ENCODE measurements at places on chromosomes 2 and 18.

GRCh38 chr2:98514879-98515249, 70.2 kb downstream of the INPP4A start:
- DNase-seq, result no peak

GRCh38 chr18:64379662-64380061, 230.8 kb upstream of the LINC00305 start:
- no peak for DNase-seq

DNA sequence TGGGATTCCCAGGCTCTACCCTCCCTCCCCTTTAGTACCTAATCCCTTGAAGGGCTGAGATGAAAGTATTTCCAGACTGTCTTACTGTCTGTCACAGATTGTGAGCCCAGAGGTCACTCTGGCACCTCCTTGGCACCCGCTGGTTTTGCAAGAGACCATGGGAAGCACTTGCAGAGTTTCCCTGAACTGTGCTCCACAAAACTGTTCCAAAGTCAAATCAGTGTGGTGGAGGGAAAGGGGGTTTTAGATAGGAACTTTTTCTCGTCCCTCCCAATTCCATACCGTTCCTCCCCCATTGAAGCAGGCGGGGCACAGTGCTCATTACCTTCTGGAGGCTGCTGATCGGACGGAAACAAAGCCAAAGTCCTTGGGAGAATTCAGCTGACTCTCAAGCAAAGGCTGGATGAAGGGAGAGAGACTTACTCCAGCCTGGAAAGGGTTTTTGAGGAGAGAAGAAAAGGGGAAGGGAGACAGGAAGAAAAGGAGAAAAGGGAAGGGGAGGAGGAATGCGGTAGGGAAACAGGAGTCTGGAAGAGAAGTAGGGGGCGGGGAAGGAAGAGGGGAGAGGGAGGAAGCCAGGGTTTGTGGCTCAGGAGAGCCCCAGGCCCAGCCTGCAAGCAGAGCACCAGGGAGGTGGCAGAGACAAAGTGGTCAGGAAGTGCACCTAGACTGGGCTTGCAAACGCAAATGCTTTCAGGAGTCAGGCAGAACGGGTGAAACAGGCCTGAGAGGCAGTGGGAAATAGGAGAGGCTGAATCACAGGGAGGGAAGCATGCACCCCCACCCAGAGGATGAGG, 88.4 kb upstream of the SP3 start:
- DNase-seq, result no peak

DNA sequence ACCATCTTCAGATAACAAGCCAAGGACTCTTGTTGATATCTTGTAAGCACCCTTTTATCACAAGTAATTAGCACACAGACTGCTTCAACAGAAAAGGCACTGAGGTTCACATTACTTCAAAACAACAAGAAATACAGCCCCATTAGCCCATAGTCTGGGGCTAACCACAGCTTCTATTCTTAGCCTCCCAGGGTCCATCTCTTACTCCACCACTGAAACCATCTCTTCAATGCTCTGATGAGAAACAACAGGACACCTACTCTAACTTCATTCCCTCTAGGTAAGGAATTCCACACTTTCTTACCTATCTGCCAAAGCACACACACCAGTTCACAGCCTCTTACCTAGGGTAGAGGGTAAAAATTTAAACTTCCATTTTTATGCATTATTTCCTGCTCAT, 26.4 kb upstream of the CYTIP start:
- no peak for DNase-seq

DNA sequence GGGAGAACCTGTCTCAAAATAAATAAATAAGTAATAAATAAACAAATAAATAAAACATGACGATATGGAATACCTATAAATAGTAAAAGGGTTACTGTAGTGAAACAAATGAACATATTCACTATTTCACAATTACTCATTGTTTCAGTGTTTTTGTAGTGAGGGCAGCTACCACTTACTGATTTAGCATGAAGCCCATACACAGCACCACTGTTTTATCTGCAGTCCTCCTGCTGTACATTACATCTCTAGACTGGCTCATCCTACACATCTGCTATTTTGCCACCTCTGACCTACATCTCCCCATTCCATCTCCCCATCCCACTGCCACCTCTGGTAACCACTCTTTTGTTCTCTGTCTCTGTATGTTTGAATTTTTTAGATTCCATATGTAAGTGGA, 332.7 kb upstream of the SMIM21 start:
- no peak for DNase-seq

GRCh38 chr2:66481100-66481549, 46.2 kb downstream of the MEIS1 start:
- peak; percentile 45 for DNase-seq

- no peak for DNase-seq
These were observed 29.6 kb downstream of the TCF7L1 start for GRCh38 chr2:85162746-85163301.

DNA sequence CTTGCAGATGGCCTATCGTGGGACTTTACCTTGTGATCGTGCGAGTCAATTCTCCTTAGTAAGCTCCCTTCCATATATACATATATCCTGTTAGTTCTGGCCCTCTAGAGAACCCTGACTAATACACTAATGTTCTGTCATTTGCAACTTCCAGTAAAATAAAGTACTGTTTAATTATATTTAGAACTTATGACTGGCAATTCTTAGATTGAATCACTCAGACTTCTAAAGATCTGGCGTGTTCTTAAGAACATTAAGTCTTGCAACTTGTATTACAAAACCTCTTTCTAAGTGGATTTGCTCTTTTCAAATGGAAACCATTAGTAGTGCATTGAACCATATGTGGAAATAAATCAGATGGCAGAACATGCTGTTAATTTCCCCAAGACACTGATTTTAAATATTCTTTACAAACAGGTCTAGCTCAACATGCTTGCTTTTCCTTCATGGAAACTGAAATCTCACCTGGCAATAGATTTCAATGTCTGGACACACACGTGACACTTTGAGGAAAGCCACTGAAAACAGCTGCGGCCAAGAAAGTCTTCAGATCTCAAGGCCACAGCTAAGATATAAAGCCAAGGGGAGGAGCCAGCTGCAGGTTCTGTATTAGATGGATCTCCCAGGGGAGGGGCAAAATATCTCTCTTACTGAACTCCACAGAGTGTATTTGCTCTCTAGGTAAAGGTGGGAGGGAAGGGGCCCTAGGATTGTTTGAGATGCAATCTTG, 50.6 kb downstream of the PMAIP1 start:
- DNase-seq, result no peak

- no peak for DNase-seq
These were observed 182.7 kb upstream of the PARD3B start for GRCh38 chr2:204362581-204362980.

GRCh38 chr18:39862341-39862740, 2092.7 kb upstream of the PIK3C3 start:
- no peak for DNase-seq

- DNase-seq, result no peak
These were observed 34.0 kb downstream of the LOXHD1 start for GRCh38 chr18:46622999-46623398.

DNA sequence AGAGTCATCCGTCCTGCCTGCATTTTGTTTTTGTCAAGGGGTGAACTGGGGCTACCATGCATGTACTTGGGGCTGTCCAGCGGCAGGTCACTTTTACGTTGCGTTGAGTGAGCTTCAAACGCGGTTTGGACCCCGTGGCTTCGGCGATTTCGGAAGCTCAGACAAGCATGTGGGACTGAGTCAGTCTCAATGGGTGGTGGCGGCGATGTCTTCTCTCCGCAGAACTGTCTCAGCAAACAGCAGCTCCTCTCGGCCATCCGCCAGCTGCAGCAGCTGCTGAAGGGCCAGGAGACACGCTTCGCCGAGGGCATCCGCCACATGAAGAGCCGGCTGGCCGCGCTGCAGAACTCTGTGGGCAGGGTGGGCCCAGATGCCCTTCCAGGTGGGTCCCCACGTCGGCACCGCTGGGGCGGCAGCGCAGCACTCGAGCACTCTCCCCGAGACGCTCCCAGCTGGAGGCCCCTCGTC, 21.3 kb downstream of the FBLN7 start:
- no peak for DNase-seq

DNA sequence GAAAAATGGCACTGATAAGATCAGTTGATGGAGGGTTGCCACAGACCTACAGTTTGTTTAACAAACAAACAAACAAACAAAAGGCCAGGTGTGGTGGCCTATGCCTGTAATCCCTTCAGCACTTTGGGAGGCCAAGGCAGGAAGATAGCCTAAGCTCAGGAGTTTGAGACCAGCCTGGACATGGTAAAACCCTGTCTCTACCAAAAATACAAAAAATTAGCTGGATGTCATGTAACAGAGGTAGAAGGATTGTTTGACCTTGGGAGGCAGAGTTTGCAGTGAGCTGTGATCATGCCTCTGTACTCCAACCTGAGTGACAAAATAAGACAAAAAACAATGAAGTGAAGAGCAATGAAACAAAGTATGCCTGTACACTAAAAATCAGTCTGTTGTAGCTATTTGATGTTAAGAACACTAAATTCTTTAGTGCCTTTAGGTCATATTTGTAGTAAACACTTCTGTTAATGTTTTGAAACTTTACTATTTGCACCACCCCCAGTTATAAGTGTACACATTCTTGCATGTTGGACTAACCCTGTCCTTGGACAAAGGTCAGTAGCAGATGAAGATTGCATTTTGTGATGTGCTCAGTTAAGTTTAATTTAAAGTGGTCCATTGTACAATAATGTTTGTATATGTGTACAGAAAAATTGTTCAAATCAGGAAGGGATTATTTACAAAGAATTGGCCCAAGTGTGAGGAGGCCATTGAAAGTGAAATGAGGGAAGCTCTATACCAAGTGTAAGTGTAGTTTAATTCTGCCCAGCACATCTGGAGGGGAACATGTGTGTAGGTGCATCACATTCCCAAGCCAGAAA, 73.9 kb downstream of the KYNU start:
- no peak for DNase-seq

DNA sequence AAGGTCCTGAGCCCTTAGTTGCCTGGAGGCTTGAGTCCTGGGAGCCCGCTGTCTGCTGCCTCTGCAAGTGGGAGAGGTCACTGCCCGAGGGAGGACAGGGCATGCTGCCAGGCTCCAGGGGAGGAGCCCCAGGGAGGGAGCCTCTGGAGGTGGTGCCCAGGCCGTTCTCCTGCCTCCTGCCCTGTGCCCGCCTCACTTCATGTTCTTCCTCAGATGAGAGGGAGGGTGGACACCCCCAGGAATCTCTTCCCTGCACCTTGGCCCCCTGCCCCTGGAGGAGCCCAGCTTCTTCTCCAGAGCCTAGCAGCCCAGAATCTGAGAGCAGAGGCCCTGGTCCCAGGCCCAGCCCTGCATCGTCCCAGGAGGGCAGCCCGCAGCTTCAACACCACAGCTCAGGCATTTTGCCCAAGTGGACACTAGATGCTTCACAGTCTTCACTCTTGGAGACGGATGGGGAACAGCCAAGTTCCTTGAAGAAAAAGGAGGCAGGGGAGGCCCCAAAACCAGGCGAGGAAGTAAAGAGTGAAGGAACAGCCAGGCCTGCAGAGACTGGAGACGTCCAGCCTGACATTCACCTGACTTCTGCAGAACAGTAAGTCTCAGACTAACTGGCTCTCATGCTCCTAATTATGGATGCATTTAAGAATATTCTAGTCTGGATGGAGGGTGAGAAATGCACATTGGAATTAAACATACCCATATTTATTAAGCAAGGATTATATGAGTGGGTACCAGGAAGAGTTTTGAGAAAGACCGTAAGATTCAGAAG, 12.1 kb downstream of the PSD4 start:
- no peak for DNase-seq

- DNase-seq, result no peak
These were observed 142.7 kb downstream of the PDE11A start for GRCh38 chr2:177929662-177930522.

DNA sequence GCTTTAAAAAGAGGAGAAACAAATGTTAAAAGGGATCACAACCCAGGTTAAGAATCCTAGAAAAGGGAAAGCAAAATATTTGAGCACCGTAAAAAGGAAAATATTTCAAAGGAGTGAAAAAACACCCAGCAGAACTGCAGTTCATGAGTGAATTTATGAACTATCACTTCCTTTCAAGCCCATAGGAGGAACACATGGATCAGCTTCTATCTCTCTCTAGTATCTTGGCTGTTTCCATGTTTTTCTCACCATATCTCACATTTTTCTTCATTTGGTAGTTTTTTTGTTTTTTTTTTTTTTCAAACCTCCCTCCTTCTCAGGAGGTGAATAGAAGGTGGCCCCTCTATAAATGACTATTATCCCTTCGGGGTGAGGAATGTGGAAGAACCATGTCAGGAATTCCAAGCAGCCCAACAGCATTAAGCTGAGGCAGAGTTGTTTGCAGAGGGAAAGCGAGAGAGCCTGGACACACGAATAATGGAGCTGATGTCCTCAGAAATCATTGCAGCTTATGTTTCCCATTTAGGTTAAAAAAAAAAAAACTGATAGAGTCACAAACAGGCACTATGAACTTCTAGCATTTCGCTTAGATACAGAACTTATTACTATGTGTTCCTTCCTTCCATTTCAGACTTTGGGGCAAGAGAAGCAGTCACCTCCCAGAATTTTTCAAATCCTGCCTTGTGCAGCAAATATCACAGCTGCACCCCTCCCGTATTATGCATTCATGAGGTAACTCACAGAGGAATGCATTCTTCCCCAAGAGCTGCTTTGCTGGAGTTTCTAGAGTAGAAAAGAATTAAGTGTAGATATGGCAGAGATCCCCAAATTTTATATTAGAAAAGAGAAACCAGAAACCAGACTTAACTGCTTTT, 315.6 kb downstream of the IRS1 start:
- DNase-seq, result peak; percentile 37

GRCh38 chr2:222290401-222290735, 8.4 kb downstream of the PAX3 start:
- DNase-seq, result no peak

GRCh38 chr2:107364361-107364950, 462.2 kb upstream of the RGPD4 start:
- no peak for DNase-seq

- no peak for DNase-seq
These were observed 925.5 kb downstream of the SLC4A3 start for GRCh38 chr2:220552790-220553535.

DNA sequence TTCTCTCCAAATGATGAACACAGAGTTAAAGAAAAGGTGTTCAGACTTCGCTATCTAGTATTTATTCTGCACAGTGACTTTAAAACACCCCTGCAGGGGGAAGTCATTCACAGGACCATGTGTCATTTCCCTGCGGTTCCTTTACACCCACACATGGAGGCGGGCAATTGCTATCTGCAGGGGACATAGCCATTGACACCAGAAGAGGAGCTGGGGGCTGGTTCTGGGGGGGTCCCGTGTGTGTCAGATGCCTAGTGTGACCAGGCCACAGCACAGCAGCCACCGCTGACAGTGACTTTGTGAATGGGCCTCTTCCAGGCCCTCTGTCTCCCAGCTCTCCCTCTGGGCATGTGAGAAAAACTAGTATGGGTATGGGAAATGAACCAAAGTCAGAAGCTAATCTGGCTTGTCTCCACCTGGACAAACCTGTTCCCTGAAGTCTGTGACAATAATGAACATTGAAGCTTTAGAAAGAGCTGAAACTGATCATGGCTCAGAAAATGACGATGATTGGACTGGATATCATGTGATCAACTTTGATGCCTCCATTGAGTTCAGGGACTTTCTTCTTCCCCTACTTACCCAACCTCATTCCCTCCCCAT, 7.5 kb upstream of the GBX2 start:
- DNase-seq, result peak; percentile 31

DNA sequence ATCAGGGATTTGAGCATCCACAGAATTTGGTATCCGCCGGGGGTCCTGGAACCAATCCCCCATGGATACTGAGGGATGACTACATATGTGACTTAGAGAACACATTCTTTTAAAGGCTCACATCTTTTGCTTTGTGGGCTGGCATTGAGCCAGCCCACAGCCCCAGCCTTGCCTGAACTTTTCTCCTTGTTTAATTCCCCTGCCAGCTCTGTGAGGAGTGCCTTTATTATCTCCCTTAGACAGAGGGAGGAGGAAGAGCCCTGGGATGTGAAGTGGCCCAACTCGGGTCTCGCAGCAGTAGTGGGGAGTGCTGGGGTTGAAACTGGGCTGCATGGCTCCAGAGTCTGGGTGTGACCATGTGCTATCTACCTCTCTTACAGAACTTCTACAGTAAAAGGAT, 7.6 kb downstream of the TTC39C start:
- no peak for DNase-seq
